ENCODE measurements at places on chromosomes 1 and 21.

DNA sequence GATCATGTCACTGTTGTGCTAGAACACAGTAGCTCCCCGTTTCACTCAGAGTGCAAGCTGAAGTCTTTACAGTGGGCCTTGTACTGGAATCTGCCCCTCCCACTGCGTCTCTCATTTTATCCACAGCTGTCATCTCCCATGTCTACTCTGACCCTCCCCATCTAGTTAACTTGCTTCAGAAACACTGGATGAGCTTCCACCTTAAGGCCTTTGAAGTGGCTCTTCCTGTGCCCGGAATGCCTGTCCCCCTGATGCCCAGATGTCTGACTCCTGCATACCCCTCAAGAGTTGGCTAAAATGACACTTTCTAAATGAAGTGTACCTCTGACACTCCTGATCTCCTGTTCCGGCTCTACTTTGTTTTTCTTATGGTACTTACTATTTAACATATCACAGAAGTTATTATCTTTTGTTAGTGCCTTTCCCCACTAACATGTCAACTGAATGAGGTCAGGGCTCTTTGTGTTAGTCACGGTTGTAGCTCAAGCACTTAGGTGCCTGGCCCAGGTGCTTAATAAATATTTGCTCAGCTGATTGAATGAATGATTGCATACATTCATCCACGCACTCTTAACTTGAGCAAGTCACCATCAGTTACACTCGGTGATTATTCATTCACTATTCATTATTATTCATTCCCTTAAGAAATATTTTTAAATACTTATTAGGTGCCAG is 13.3 kb downstream of the ARV1 start:
- no peak for DNase-seq

- DNase-seq = no peak
Observed at GRCh38 chr1:200374569-200375295, 35.1 kb downstream of the ZNF281 start.

- DNase-seq = no peak
Observed at GRCh38 chr1:70331962-70332361, 22.6 kb downstream of the ANKRD13C start.

GRCh38 chr1:190193508-190194115 is 284.1 kb downstream of the BRINP3 start:
- DNase-seq = no peak

DNA sequence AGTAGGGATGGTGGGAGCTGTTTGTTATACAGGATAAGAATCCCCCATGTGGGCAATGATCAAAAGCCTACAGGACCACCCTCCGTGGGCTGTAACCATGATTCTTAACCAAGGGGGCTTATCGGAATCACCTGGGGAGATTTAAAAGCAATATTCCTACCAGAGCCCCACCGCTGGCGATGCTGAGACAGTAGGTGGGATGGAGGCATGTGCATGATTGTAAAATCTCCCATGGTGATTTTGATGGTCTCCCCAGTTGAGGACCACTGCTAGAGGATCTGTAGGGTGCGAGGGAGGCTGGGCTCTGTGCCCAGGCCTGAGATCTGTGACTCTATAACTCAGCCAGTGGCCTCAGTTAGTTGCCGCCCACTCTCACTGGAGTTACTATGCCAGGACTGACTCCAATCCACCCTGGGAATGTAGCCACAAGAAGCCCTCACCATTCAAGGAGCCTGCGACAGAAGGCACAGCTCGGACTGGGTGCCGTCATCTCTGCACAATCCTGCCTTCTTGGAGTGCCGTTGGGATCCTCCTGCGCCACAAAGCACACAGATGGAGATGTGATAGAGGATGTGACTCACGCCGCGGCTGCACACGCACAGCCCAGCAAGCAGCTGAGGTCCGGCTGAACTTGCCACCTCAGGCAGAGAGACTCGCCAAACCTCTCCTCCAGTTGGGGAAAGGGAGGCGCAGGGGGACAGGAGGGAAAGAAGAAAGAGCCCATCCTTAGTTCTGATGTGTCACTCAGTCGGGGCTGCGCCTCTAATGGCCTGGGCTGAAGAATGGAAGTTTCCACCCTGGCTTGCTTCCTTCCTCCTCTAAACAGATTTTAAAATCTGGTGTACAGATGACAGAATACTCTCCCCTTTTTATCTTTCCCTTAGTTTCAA is 26.5 kb downstream of the AKNAD1 start:
- DNase-seq = no peak

Measured in activated CD4-positive, CD25-positive, alpha-beta regulatory T cell (primary cell).